Activated CD4-positive, alpha-beta T cell treated with anti-CD3 and anti-CD28 coated beads, Interleukin-2, amount 10 ng/mL, durations not matched to agents 24 days and 14 days (primary cell): ENCODE measurements at places on chromosomes 4 and X. TPM values are rescaled to one million over a fixed set of nuclear protein-coding genes. Genes with fewer than 3 reads are reported as not detected.

MAGEB2 gene
- not detected in 2 replicates for total RNA-seq

- H3K4me3 ChIP-seq, result no peak overlapping the region
- peaks cover 4% of the 10 kb centered on the region for H3K4me1 ChIP-seq
- no peaks in the 10 kb centered on the region for H3K36me3 ChIP-seq
- no peak overlapping the region for H3K27ac ChIP-seq
- no peak for DNase-seq
These were observed 138.8 kb upstream of the MAP9 start for GRCh38 chr4:155515444-155516075.

C4orf36 gene
- not detected in 2 replicates for total RNA-seq

MEPE gene
- total RNA-seq, result not detected in 2 replicates
